Dermis microvascular lymphatic vessel endothelial cell (primary cell): ENCODE measurements at places on chromosomes 3 and 15. TPM values are rescaled to one million over a fixed set of nuclear protein-coding genes. Genes with fewer than 3 reads are reported as not detected.

The GOLGA8R gene
- total RNA-seq, result 0.25 and 0.26 TPM in 2 replicates

The TRANK1 gene
- 5.9 and 8.2 TPM in 2 replicates for total RNA-seq

The ARHGEF26 gene
- 0.13 TPM in 2 replicates for total RNA-seq

The HESX1 gene
- 0.13 and 0.63 TPM in 2 replicates for total RNA-seq

The ADGRG7 gene
- not detected in 2 replicates for total RNA-seq

The TRH gene
- not detected in 2 replicates for total RNA-seq

The REC114 gene
- total RNA-seq, result not detected in 2 replicates

The LCTL gene
- total RNA-seq, result not detected in 2 replicates

The PDZRN3 gene
- total RNA-seq, result under 0.01 and 0.13 TPM in 2 replicates

The SLC35A5 gene
- total RNA-seq, result 25.7 and 33.5 TPM in 2 replicates

The BNIP2 gene
- 78.4 and 116 TPM in 2 replicates for total RNA-seq
